ENCODE measurements at places on chromosomes 7 and 10.

GRCh38 chr7:155291045-155291530, 6.6 kb upstream of the INSIG1 start:
- no peak overlapping the region for H3K27ac ChIP-seq
- H3K4me1 ChIP-seq = peaks cover under 1% of the 10 kb centered on the region
- H3K36me3 ChIP-seq = no peaks in the 10 kb centered on the region
- H3K4me3 ChIP-seq = no peak overlapping the region

DNA sequence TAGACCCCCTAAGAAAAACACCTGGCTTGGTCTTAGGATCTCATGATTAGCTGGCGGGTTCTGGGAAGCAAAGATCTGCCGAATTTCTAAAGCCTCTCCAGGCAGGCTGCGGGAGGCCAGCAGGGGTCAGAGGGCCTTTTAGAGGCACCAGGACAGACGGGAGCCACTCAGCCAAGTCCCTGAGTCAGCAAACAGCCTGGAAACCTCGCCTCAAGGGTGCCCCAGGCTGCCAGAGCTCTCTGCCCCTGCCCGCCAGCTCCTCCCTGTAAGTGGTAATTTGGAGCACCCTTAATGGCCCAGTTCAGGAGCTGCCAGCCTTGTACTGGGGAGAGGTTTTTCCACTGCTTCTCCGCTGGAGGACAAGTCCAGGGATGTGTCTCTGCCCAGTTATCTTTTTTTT, 88.7 kb downstream of the HIP1 start:
- H3K4me3 ChIP-seq = no peak overlapping the region
- no peak for DNase-seq
- no peaks in the 10 kb centered on the region for H3K36me3 ChIP-seq

DNA sequence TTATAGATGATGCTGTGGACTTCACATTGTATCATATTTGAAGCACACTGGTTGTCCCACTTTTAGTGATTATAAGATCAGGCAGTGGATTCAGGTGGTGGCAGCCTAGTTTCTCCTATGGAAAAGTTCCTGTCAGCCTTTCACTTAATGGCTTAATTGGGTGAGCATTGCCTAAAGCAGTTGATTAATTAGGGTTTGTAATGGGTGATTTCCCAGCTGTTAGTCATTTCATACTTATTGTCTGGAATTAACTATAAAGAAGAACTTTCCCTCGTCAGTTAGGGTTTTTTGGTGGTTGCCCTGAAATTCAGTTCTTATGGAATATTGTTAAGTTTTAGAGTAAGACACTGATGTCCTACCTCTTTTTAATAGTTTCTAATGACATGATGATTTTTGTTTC, 78.8 kb downstream of the SLC25A40 start:
- DNase-seq = no peak
- no peak overlapping the region for H3K4me3 ChIP-seq
- no peak overlapping the region for H3K27ac ChIP-seq

DNA sequence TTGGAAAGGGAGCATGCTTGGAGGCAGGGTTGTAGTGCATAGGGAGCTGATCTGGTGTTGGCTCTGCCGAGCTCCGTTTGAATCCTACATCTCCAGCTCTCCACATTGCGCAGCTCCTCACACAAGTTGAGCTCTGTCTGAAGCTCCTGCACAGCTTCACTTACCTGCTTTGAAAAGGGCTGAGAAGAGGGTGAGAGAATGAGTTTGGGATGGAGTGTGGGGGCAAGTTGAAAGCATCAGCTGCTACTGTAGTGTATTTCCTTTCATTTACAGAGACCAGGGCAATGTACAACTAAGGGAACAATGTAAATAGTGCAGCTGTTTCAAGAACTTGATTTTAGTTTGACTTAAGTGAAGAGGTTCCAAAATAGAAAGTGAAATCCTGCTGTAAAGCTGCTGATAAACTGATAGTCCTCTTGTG, 88.5 kb downstream of the VTI1A start:
- no peak overlapping the region for H3K4me3 ChIP-seq
- H3K4me1 ChIP-seq = no peaks in the 10 kb centered on the region
- no peak for DNase-seq
- no peaks in the 10 kb centered on the region for H3K27me3 ChIP-seq
- H3K27ac ChIP-seq = no peak overlapping the region
- peaks cover 11% of the 10 kb centered on the region for H3K36me3 ChIP-seq

DNA sequence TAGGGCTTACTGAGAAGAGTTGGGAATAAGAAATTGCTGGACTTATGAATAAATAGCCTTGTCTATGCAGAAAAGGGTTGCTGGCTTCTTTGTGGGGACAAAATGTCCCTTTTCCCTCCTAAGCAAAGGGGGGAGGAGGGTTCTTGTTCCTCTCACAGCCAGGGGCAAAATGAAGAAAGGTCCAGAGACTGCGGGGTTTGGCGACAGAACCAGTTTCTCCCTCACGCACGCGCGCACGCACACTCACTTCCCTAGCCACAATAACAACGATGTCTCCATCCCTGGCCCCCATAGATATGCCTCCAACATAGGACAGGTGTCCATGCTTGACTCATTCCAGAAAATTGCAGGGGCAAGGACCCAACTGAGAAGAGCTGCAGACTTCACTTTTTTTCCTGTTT, 3.3 kb downstream of the ZMIZ1 start:
- H3K27ac ChIP-seq = no peak overlapping the region
- H3K27me3 ChIP-seq = no peaks in the 10 kb centered on the region
- H3K4me1 ChIP-seq = no peaks in the 10 kb centered on the region

- no peak overlapping the region for H3K4me3 ChIP-seq
- no peak for DNase-seq
- no peak overlapping the region for H3K27ac ChIP-seq
- H3K4me1 ChIP-seq = no peaks in the 10 kb centered on the region
- H3K36me3 ChIP-seq = no peaks in the 10 kb centered on the region
Observed at GRCh38 chr7:17029150-17029549, 147.4 kb upstream of the AGR3 start.

- no peaks in the 10 kb centered on the region for H3K36me3 ChIP-seq
- DNase-seq = no peak
- no peaks in the 10 kb centered on the region for H3K27me3 ChIP-seq
- H3K27ac ChIP-seq = no peak overlapping the region
Observed at GRCh38 chr7:124645704-124646103, 119.9 kb downstream of the GPR37 start.

DNA sequence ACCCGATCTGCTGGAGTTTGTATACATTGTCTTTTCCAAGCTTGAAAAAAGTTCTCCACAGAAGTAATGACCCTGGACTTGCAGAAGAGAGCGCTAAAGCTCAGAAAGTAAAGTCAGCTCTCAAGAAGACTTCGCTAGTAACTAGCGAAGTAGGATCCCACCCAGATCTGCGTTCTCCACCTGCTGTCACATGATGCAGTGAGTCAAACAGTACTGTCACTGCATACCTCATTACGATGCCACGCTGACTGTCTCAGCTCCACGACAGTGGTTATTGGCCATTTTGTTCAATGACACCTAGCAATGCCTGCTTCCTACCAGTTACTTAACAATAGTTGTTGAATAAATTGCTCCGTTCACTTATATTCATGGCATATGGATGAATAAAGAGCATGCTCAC, 29.7 kb upstream of the SEC61G start:
- no peaks in the 10 kb centered on the region for H3K4me1 ChIP-seq
- H3K27me3 ChIP-seq = no peaks in the 10 kb centered on the region
- H3K27ac ChIP-seq = no peak overlapping the region

- no peak overlapping the region for H3K27ac ChIP-seq
- H3K36me3 ChIP-seq = no peaks in the 10 kb centered on the region
- H3K4me3 ChIP-seq = no peak overlapping the region
- H3K27me3 ChIP-seq = no peaks in the 10 kb centered on the region
Observed at GRCh38 chr10:45399113-45399512, 25.1 kb downstream of the ALOX5 start.

- H3K36me3 ChIP-seq = no peaks in the 10 kb centered on the region
- no peaks in the 10 kb centered on the region for H3K27me3 ChIP-seq
- no peak for DNase-seq
- H3K27ac ChIP-seq = no peak overlapping the region
Observed at GRCh38 chr7:134685250-134685649, 38.6 kb downstream of the BPGM start.

DNA sequence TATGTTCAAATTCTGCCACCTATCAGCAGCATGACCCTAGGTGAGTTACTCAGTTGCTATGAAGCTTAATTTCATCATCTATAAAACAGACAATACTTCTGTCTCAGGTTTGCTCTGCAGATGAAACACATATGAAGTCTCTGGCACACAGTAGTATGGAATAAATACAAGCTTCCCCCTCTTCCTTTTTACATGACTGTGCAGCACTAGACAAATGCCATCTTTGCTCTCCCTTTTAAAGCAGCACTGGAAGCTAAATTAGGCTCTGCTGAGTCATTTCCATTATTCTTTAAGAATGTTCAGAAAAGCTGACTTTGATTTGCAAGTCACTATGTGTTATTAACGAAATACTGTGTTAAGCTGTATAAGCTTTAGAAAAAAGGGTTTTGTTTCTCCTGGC, 40.7 kb upstream of the ANAPC16 start:
- H3K27me3 ChIP-seq = no peaks in the 10 kb centered on the region
- no peak overlapping the region for H3K27ac ChIP-seq
- H3K4me1 ChIP-seq = peaks cover 5% of the 10 kb centered on the region
- H3K36me3 ChIP-seq = peaks cover 13% of the 10 kb centered on the region
- no peak overlapping the region for H3K4me3 ChIP-seq
- no peak for DNase-seq

DNA sequence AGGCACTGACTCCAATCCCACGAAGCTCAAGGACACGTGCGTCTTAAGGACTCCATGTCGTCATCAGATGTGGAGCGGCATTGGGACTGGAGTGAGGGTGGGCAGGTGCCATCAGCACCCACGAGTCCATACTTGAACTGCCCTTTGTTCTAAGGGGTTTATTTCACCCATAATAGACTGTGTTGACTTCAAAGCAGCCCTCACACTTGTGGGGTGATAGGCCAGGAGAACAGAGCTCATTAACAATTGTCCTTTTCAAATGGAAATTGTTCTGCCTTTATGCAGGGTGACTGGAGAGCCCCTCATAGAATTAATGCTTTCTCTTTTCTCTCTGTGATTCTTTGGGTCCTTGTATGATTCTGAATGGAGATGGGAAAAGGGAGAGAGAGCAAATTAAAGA, 376.9 kb upstream of the MGMT start:
- H3K4me1 ChIP-seq = no peaks in the 10 kb centered on the region
- no peaks in the 10 kb centered on the region for H3K27me3 ChIP-seq
- H3K4me3 ChIP-seq = no peak overlapping the region

- H3K4me3 ChIP-seq = no peak overlapping the region
- no peaks in the 10 kb centered on the region for H3K27me3 ChIP-seq
- H3K27ac ChIP-seq = no peak overlapping the region
- DNase-seq = no peak
Observed at GRCh38 chr10:98261436-98262277, 6.3 kb downstream of the LOXL4 start.

GRCh38 chr10:78438907-78439809, 405.5 kb downstream of the RPS24 start:
- H3K4me3 ChIP-seq = no peak overlapping the region
- no peaks in the 10 kb centered on the region for H3K36me3 ChIP-seq
- no peak for DNase-seq
- no peaks in the 10 kb centered on the region for H3K27me3 ChIP-seq
- no peaks in the 10 kb centered on the region for H3K4me1 ChIP-seq
- H3K27ac ChIP-seq = no peak overlapping the region

DNA sequence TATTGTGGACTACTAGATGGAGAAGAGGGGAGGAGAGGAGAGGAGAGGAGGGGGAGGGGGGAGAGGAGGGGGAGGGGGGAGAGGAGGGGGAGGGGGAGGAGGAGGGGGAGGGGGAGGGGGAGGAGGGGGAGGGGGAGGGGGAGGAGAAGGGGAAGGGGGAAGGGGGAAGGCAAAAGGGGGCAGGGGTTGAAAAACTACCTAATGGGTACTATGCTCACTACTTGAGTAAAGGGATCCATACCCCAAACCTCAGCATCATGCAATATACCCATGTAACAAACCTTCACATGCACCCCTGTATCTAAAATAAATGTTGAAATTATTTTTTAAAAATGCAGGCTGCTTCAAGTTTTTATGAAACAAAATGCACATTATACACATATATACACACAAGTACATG, 15.1 kb upstream of the LMOD2 start:
- H3K36me3 ChIP-seq = no peaks in the 10 kb centered on the region
- H3K27ac ChIP-seq = no peak overlapping the region
- no peak for DNase-seq
- H3K4me1 ChIP-seq = no peaks in the 10 kb centered on the region
- no peaks in the 10 kb centered on the region for H3K27me3 ChIP-seq

- H3K4me3 ChIP-seq = no peak overlapping the region
- DNase-seq = no peak
- no peak overlapping the region for H3K27ac ChIP-seq
- H3K36me3 ChIP-seq = no peaks in the 10 kb centered on the region
- no peaks in the 10 kb centered on the region for H3K27me3 ChIP-seq
Observed at GRCh38 chr7:101402081-101402779, 39.6 kb downstream of the COL26A1 start.

GRCh38 chr7:101537935-101538595, 91.0 kb downstream of the MYL10 start:
- H3K4me3 ChIP-seq = no peak overlapping the region
- H3K4me1 ChIP-seq = no peaks in the 10 kb centered on the region
- no peaks in the 10 kb centered on the region for H3K27me3 ChIP-seq

- H3K27ac ChIP-seq = no peak overlapping the region
- H3K4me3 ChIP-seq = no peak overlapping the region
- no peak for DNase-seq
- no peaks in the 10 kb centered on the region for H3K36me3 ChIP-seq
- no peaks in the 10 kb centered on the region for H3K27me3 ChIP-seq
Observed at GRCh38 chr10:78470267-78471103, 436.8 kb downstream of the RPS24 start.

- no peak overlapping the region for H3K4me3 ChIP-seq
- no peak overlapping the region for H3K27ac ChIP-seq
- H3K27me3 ChIP-seq = no peaks in the 10 kb centered on the region
- H3K4me1 ChIP-seq = no peaks in the 10 kb centered on the region
Observed at GRCh38 chr7:157211690-157212089, 73.0 kb downstream of the UBE3C start.

GRCh38 chr7:27188386-27189294, 3.6 kb upstream of the HOXA11 start:
- peaks cover 42% of the 10 kb centered on the region for H3K4me1 ChIP-seq
- H3K36me3 ChIP-seq = no peaks in the 10 kb centered on the region
- peak overlapping the region; percentile 43 for H3K4me3 ChIP-seq
- H3K27me3 ChIP-seq = peaks cover 41% of the 10 kb centered on the region
- H3K27ac ChIP-seq = no peak overlapping the region
- DNase-seq = peak; percentile 54

DNA sequence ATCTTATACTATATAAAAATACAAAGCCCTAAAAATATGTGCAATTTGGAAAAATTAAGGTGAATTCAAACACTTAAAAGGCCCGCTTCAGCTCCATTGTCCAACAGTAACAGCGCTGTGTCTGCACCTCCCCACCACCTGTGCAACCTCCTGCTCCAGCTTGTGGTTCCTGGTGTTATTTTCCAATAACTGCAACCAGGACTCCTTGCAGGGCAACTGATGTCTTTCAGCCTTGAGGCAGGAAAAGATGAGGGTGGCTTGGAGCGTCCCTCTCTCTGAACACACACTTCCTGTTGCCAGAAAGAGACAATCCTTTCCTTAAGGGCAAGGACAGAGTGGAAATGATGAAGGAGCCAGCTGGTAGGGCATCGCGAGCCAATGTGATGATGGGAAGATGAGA, 336.0 kb downstream of the GLRX3 start:
- no peak overlapping the region for H3K27ac ChIP-seq
- no peaks in the 10 kb centered on the region for H3K36me3 ChIP-seq
- DNase-seq = no peak
- no peak overlapping the region for H3K4me3 ChIP-seq

Data from naive thymus-derived CD4-positive, alpha-beta T cell (primary cell).